ENCODE measurements at places on chromosomes 1 and 21.

DNA sequence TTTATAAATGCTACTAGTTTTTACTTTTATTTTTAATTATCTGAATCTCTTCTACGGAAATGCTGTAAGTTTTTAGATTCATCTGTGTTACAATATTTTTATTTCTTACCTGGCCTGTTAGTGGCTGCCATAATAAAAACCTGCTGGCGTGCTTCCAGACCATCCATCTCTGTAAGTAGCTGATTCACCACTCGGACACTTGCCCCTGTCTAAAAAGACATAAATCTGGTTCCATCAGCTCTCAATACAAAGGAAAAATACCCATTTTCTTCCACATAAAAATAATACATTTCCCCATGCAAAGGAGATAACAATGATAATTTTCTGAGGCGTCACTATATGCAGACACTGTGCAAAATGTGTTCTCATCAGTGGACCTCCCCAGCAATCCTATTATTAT, 62.0 kb downstream of the NVL start:
- no peak for DNase-seq

GRCh38 chr1:213244664-213245091, 193.6 kb downstream of the RPS6KC1 start:
- DNase-seq: no peak

DNA sequence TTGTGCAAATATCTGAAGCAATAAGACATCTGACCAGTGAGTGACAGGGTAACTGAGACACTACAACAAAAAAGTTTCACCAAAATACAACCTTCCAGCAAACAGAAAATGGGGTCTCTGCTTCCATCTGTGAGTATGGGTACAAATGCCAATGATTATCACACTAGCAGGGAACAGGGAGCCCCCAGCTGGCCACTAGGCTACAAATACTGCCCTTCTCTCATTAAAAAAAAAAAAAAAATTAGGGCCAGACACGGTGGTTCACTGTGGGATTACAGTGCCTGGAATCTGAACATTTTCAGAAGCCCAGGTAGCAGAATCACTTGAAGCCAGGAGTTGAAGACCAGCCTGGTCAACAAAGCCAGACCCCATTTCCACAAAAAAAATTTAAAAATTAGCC, 48.4 kb upstream of the EDARADD start:
- DNase-seq: no peak

DNA sequence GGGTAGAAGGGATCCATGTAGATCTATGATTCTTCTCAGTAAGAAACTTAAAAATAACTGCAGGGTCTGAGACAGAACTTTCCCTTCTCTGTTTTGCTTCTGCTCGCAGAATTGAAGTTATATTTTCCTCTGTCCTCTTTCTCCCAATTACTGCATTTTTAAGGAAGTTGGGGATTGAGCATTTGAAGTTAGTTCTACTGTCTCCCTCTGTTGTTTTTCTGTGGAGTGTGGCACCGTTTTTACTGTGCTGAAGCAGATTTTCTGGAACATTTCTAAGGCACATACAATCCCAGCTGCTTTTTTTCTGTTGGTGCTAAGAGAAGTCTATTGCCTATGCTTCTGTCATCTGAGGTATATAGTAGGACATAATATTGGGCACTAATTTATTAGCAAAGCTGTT, 43.3 kb downstream of the RASAL2 start:
- DNase-seq: no peak

DNA sequence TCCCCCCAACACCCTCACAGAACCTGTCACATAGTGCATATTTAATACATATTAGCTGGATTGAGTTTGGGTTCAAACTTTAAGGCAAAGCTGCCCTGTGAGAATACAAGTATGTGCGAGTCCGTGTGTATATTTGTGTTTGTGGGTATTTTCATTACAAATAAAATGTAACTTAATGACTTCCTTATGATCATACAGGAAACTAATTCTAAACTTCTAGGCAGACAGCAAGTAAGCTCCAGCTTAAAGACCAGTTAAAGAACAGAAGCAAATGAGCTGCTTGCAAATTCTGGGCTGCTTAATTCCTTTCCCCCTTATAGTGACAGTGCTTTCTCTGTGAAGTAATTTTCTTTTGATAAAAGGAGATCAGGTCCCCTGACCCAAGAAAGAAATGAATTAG, 437.6 kb downstream of the TTLL7 start:
- DNase-seq: no peak

GRCh38 chr1:31434101-31434871, 21.3 kb downstream of the SERINC2 start:
- DNase-seq: no peak

GRCh38 chr1:25699500-25700143, 83.0 kb downstream of the MAN1C1 start:
- DNase-seq: no peak

- no peak for DNase-seq
Measured at GRCh38 chr1:207058878-207059867, 6.1 kb downstream of the PFKFB2 start.

DNA sequence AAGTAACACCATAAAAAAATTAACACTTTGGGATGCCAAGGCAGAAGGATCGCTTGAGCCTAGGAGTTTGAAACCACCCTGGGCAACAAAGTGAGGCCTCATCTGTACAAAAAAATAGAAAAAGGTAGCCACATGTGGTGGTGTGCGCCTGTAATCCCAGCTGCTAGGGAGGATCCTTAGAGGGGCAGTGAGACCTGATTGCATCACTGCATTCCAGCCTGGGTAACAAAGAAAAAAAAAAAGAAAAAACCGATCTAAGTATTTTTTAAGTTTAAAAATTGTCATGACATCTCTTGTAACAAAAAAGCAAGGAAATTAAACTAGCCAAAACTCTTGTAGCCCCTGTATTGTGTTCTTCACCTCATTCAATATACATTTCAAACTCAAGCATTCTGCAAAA, 39.5 kb downstream of the ZZZ3 start:
- no peak for DNase-seq

GRCh38 chr1:24051206-24051945, 60.6 kb downstream of the MYOM3 start:
- no peak for DNase-seq

DNA sequence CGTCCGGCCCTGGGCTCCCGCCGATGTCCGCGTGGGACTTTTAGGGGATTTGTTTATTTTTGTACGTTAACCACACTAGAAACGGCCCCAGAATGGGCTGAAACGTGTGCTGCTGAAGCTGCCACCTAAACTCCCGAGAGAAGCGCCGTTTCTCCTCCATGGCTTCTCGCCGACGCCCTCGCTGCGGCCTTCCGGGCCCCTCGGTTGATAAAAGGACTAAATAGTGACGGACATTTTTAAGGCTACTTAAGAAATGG, 678 bp upstream of the PTTG1IP start:
- DNase-seq: no peak

GRCh38 chr21:35399002-35399530, 350.0 kb upstream of the RUNX1 start:
- no peak for DNase-seq

GRCh38 chr1:116556289-116557006, 14.4 kb downstream of the CD58 start:
- DNase-seq: no peak

GRCh38 chr1:27525296-27526272, 35.6 kb upstream of the WASF2 start:
- no peak for DNase-seq

DNA sequence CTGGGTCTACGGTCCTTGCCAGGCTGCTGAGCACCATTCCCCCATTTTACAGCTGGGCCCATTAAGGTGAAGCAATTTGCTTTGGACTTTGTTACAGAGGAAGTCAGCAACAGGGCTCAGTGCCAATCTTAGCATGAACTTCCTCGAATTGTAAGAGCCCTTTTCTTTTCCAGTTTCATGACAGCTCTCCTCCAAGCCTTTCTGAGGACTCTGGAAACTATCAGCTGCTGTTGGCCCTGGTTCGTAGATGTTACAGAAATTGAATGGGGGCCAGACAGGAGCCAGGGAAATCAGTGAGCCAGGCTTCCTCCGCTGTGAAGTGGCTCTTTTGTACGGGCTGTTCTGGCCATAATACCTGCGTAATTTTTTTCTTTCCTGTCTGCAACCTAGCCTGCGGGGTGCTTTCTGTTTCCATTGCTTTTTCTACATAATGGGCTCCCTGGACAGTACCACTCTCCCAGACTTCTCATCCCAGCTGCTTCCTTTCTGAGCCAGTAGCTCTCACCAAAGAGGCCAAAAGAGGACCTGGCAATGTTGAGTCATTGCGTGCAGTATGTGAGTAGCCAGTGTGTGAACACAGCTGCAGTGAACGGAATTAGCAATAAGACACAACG, 386.3 kb downstream of the DISC1 start:
- DNase-seq: no peak

DNA sequence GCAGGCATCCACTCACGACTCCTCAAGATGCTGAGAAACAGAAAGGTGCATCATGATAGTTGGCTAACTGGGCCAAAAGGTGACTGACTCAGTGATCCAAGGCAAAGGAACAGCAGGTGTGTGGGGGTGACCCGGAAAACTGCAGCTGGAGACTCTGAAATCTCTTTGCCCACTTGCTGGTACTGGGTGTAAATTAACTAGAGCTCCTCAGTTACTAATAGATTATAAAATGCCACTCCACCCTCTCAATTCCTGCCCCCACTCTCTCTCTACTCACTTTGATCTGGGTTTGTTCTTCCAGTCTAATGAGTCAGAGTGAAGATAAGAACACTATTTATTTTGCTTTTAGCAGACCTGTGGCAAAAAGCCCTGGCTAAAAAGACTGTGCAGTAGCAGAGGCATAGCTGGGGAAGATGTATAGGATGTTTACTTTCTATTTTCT, 7.2 kb upstream of the PIGC start:
- DNase-seq: no peak
